ENCODE measurements at places on chromosomes 11 and 22.

DNA sequence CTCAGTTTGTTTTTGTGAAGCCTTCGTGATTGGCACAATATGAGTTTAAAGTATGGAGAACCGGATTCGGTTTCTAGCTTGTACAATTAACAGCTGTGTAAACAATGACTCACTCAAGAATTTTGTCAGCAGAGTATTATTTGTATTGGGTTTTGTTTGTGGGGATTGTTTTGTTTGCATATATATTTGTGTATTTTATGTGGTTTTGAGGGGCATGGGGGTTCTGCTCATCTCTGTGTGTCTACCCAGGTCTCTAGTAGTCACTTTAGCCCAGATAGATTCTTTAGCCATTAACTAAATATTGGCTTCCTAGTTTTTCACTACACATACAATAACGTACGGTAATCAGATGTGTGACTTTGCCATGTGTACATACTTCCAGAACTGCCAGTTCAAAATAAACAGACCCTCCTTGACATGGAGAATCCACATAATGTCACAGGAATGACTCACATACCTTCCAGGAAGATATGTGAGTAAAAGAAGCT is 7.5 kb upstream of the MS4A7 start:
- DNase-seq = no peak

GRCh38 chr22:23197836-23198235 is 17.5 kb downstream of the BCR start:
- DNase-seq = no peak

DNA sequence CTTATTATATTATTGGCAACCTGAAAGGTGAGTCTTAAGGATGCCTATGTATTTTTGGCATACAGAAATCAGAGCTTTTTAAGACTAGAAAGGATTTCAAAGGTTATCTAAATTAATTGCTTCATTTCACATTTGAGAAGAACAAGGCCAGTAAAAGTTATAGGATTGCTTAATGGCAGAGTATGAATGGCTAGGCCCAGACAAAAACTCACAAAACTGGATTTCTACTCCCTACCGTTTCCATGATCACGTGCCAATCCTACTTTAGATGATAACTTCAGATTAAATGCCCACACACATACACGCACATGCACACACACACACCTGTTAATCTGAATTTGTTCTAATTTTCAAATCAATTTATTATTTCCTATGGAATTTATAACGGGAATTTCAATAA is 1.8 kb upstream of the PDE3B start:
- no peak for DNase-seq

DNA sequence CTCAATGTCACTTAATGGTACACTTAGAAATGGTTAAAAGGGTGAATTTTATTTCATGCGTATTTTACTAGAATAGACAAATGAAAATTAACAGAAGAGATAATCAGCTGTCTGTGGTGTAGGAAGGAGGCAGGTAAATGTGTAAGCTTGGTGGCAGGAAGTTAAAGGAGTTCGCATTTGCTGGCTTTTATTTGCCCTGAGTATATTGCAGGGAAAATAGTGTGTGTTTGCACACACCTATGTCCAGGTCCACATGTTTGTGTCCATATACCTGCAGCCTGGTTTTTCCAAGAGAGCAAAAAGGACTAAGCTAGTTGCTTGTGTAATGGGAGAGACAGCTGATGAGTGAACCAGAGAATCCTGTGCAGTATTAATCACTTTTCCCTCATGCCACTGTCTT is 16.0 kb downstream of the NTM start:
- DNase-seq = no peak

DNA sequence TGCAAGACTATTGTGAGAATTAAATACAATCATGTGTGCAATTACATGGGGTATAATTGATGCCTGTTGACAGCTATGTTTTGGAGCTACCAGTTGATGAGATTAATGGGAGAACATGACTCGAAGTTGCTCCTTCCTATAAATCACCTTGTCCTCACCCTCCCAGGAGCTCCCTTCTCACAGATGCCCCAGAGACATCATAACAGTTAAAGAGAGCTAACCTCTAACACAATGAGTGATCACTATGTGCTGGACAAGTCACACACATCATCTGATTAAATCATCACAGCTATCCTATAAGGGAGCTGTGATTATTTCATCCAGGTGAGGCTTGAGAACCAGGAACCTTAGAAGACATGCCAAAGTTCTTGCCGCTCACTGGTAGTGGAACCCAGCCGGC is 394.2 kb downstream of the NTM start:
- DNase-seq = no peak

GRCh38 chr11:33608386-33608785 is 92.2 kb downstream of the C11orf91 start:
- DNase-seq = no peak

GRCh38 chr11:9070749-9071491 is 20.5 kb downstream of the SCUBE2 start:
- no peak for DNase-seq

- DNase-seq = no peak
Measured at GRCh38 chr11:128517451-128518230, 69.7 kb downstream of the ETS1 start.

DNA sequence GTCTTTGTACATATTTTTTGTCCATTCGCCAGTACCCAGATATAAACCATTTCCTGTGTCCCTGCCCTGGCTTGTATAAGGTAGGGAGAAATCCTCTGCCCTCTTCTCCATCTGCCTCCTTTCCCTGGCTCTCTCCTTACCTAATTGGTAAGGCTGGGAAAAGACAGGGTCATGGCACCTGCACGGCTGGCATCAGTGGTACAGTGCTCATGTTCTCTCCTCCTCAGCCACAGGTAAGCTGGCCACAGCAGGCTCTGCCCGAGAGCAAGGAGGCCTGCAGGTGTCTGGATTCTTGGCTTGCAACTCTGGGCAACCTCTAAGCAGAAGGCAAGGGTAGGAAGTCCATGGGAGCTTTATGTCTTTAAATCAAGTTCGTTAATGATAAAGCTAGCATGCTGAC is 419.9 kb downstream of the BUD13 start:
- DNase-seq = no peak

- DNase-seq = no peak
Measured at GRCh38 chr22:17639247-17639741, 737 bp downstream of the BCL2L13 start.

- DNase-seq = peak; percentile 89
Measured at GRCh38 chr11:32290783-32291182, 144.6 kb downstream of the WT1 start.

GRCh38 chr11:128886406-128887124 is 4.6 kb upstream of the KCNJ5 start:
- DNase-seq = no peak

DNA sequence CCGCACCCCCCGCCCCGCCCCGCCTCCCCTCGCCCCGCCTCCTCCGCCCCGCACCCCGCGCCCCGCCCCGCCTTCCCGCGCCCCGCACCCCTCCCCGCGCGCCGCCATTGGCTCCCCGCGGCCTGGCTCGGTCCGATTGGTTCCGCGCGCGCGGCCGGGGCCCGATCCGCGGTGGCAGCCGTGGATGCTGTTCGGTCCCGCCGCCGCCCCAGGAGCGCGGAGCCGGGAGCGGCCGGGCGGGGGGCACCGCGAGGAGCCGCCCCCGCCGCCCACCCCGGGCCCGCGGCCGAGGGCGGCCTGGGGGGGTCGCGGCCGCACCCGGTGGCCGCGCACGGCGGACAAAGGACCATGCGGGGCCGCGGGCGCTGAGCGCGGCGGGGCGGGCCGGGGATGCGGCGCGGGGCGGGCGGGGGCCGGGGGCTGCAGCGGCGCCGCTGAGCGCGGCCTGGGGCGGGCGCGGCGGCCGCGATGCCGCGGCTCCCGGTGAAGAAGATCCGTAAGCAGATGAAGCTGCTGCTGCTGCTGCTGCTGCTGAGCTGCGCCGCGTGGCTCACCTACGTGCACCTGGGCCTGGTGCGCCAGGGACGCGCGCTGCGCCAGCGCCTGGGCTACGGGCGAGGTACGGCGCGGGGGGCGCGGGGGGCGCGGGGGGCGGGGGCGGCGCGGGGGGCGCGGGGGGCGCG is at the start of gene B4GALNT4:
B4GALNT4 (plus strand) TSS at position 164 of the 683 bp plus-strand sequence; CDS start at position 469, 305 bp downstream.
- peak; percentile 69 for DNase-seq

DNA sequence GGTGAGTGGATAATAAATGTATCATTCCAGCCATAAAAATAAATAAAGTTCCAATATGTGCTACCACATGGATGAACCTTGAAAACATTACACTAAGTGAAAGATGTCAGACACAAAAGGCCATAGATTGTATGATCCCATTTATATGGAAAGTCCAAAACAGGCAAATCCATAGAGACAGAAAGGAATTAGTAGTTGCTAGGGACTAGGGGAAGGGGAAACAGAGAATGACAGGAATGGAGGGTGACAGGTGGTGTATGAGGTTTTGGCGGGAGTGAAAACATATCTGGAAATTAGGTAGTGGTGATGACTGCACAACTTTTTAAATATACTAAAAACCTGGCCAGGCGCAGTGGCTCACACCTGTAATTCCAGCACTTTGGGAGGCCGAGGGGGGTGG is 15.2 kb upstream of the CARD10 start:
- DNase-seq = no peak

GRCh38 chr11:111135101-111135500 is 110.4 kb upstream of the POU2AF2 start:
- no peak for DNase-seq

GRCh38 chr11:127340438-127340837 is 339.9 kb upstream of the KIRREL3 start:
- DNase-seq = no peak

DNA sequence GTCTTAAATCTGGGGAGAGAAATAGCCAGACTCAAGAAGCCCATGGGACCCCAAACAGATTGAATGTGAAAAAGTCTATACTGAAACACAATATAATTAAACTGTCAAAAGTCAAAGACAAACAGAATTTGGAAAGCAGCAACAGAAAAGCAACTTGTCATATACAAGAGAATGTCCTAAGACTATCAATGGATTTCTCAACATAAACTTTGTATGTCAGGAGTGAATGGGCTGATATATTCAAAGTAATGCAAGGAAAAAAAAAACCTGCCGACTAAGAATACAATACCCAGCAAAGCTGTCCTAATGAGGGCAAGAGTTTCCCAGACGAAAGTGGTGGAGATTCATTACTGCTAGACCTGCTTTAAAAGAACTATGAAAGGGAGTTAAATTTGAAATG is 73.2 kb downstream of the TBC1D22A start:
- DNase-seq = no peak

DNA sequence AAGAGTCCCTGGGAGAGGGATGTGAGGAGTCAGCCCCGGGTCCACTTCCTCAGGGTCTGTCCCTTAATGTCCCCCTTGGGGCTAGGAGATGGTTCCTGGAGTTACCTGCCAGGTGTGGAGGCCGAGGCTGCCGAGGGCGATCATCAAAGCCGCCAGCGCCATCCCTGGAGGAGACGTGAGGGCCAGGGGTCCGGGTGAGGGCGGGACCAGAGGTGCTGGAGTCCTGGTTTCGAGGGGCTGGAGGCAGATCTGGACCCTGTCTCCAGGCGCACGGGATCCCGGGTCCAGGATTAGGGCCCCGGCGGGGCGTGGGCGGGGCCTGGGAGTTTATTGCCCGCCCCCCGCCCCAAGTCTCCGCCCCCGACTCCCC is at the start of gene ART5:
ART5 (minus strand) TSS at position 292 of the 370 bp plus-strand sequence; CDS start at position 162, 130 bp downstream.
- DNase-seq = no peak

DNA sequence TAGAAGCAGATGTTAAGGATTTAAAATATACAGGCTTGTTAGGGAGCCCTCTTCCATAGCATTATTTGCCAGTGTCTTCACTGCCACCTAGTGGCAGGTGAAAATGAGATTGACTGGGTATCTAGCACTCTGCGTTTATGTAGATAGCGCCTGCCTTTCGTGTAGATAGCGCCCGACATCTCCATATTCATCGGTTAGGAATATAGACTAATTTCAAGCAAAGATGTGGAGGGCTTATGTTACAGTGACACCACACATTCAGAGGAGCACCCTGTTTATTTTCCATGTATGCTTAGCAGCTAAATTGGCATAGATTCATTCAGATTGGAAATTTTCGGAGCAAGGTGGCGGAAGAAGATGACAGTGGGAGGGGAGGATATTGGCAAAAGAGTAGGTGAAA is 72.0 kb downstream of the SLC5A12 start:
- DNase-seq = peak; percentile 60

DNA sequence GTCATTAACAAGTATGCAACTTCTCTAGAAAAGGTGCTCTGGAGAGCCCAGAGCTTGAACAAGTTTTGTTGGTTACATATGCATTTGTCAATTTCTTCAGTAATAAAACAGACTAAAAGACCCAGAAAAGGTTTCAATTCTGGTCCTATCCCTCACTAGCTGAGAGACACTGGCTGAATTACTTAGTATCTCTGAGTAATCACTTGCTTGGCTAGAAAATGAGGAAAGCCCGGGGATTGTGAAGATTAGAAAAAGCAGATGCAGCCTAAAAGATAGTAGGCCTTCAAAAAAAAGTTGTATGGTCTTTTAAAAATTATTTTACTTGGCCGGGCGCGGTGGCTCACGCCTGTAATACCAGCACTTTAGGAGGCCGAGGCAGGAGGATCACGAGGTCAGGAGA is 41.2 kb downstream of the MAPK1 start:
- no peak for DNase-seq

DNA sequence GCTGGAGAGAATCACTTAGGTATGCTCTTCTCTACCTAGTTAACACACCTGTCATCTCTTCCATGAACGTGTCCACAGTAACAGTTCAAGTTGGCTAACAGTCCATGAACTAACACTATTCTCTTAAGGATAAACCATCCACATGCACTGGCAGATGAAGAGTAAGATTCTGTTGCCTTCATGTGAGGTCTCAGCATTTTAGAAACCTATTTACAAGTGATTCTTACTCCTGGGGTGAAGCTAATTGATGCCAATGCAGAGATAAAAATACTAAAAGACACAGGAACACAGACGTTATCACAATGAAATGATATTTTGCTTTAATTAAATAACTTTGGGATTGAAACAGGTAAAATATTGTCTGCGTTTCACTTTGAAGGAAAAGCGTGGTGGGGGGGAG is 1.3 kb downstream of the LRRC4C start:
- DNase-seq = no peak

DNA sequence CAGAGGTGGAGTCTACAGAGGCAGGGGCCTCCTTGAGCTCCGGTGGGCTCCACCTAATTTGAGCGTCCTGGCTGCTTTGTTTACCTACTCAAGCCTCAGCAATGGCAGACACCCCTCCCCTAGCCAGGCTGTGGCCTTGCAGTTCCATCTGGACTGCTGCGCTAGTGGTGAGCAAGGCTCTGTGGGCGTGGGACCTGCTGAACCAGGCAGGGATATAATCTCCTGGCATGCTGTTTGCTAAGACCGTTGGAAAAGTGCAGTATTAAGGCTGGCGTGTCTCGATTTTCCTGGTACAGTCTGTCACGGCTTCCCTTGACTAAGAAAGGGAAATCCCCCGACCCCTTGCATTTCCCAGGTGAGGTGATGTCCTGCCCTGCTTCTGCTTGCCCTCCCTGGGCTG is 77.7 kb downstream of the GDPD4 start:
- DNase-seq = no peak

GRCh38 chr11:112315057-112315720 is 54.5 kb upstream of the PLET1 start:
- DNase-seq = peak; percentile 68

Measured in Ammon's horn (tissue), 1 donor.